ENCODE measurements at places on chromosomes 6 and 20.

GRCh38 chr6:51265426-51265825 is 446.8 kb downstream of the TFAP2B start:
- DNase-seq = no peak

DNA sequence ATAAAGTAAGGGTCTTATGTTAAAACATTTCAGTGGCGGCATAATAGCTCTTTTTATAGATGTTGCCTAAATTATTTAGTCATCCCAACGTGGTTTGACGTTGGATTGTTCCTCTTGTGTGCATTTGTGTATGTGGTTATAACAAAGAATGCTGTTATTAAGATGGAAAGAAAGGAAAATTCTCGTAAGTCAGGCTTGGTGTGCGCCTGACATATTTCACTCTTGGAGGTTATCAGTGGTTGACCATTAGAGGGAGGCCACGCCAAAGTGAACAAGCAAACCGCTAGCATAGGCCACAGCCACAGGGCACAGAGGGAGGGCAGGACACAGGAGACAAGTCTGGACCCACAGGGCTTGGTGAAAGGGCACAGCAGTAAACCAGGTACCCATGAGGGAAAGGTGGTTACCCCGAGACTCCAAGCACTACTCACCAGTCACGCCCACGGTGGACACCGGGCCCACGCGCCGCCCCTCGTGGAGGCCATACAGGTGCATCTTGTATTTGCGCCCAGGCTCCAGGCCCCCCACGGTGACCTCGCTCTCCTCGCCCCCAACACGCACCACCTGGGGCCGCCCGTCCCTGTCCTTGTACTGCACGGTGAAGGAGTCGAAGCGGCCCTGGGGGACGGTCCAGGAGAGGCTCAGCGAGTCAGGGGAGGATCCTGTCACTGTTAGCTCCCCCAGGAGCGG is 22.9 kb downstream of the CYP21A2 start:
- DNase-seq = no peak

- DNase-seq = no peak
Measured at GRCh38 chr20:23625236-23625964, 12.4 kb downstream of the CST3 start.

GRCh38 chr6:79082304-79082703 is 4.2 kb upstream of the PHIP start:
- no peak for DNase-seq

GRCh38 chr20:40679184-40679583 is 9.9 kb downstream of the MAFB start:
- no peak for DNase-seq

- DNase-seq = no peak
Measured at GRCh38 chr6:100488244-100488643, 23.5 kb upstream of the SIM1 start.

DNA sequence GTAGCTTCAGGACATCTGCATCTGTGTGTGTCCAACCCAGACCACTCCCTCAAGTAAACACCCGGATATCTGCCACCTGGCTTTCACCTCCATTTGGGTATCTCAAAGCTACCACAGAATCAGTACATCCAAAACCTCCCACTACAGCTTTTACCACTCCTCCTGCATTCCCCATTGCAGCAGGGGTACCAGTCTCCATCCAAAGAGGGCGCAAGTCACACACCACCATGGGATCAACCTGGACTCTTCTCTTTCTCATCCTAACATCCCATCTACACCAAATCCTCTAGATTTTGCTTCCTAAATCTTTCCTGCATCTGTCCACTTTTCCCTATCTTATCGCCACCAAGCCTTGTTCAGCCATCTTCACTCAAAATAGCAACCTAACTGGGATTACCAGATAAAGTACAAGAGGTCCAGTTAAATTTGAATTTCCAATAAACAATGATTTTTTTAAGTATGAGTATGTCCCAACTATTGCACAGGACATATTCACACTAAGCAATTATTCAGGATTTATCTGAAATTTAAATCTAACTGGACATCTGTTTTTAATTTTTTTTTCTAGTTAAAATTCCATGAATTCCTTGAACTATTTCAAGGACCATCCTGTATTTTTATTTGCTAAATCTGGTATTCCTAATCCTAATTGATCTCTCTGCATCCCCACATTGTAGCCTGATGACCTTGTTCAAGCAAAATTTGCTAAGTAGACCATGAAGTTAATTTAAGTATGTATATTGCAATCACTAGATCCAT is 164.3 kb upstream of the MLN start:
- DNase-seq = no peak

GRCh38 chr6:15170126-15170525 is 75.7 kb upstream of the JARID2 start:
- DNase-seq = no peak

- no peak for DNase-seq
Measured at GRCh38 chr6:167770291-167770955, 56.3 kb upstream of the AFDN start.

DNA sequence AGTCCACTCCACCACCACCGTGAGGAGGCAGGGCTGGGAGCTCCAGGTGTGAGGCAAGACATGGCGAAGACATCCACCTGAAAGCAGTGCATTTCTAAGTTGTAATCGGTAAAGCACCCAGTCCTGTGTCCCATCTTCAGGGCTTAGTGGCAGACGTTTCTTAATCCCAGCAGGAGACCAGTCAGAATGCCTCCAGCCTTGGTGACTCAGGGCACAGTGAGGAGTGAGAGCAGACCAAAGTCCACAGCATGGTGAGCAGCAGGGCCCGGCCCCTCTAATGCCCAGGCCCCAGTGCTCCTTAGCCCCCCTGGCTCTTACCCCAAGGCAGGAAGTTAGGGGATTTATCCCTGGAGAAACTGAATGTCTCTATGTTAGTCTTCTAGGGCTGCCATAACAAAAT is 183.9 kb downstream of the SYNDIG1 start:
- DNase-seq = no peak

- no peak for DNase-seq
Measured at GRCh38 chr6:131952886-131953509, 1.8 kb upstream of the CCN2 start.

DNA sequence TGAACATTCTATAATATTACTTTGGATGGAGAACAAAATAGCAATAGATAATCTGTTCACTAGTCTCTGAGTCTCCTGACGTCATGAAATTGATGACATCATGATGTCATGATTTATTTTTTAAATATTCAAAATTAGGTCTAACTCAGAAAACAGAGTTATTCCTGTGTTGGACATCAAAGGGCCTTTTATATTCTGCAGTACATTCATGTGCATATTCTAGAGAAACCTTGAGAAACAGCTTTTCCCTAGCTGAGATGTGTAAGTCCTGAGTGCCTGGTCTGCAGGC is 53.3 kb downstream of the MYB start:
- no peak for DNase-seq

GRCh38 chr20:4299773-4300172 is 284.4 kb upstream of the RNF24 start:
- no peak for DNase-seq

DNA sequence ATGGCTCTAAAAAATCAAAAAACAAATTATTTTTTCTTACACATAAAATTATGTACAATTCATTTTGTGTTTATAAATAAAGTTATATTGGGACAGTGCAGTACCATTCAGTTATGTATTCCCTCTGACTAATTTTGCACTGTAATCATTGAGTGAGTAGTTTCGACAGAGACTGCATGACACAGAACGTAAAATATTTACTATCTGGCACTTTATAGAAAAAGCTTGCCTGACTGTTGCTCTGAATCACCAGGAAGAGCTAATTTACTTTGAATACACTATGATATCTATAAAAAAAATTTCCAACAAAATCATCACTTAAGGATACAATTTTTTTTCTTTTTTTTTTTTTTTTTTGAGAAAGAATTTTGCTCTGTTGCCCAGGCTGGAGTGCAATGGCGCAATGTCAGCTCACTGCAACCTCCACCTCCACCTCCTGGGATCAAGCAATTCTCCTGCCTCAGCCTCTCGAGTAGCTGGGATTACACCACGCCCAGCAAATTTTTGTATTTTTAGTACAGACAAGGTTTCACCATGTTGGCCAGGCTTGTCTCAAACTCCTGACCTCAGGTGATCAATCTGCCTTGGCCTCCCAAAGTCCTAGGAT is 11.0 kb upstream of the KHDC1L start:
- no peak for DNase-seq

DNA sequence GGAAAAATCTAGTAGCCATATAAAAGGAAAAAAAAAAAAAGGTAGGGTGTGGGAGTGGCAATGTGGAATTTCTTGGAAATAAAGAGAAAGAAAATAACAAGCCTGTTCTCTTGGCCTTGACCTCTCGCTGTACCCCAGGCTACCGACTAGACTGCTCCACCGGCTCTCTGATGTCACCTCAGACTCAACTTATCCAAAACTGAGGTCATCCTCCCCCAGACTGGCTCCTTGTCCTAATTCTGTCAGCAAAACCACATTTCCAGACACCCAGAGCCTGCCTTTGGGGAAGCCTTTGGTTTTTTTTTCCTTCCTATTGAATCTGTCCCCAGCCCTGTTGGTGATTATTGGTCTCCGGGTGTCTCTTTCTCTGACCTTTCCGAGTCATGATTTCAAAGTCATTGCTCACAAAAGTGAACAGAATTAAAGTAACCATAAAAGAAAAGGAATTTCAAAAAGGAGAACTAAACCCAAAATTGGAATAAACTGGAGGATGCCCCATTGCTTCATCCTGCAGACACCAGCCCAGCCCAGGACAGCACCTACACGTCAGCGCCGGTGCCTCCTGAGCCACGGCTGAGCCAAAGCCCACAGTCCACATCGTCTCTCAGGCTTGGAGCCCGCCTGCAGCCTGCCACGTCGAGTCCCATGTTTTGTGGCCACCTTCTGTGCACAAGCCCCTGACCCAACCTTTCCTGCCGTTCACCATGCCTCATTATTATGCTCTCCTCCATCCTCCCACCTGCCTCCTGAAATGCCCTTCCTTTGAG is 170.7 kb downstream of the MYLK4 start:
- DNase-seq = no peak

- DNase-seq = no peak
Measured at GRCh38 chr20:4119854-4120209, 104.5 kb upstream of the RNF24 start.

DNA sequence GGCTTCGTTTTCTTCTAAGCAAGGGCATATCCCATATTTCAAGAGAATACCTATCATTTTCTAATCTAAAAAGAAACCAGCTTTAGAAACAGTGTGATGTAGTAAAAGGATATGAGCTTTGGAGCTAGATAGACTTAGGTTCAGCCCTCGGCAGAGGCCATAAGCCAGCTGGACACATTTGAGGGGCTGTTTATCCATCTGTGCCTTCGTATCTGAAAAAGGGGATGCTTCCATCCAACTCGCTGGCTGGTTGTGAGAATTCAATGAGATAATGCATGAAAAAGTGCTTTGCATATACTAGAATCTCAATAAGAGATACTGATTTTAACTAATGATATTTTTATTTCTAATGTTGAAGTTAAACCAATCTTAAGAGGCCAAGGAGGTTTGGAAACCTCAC is 58.0 kb downstream of the PRL start:
- DNase-seq = no peak

DNA sequence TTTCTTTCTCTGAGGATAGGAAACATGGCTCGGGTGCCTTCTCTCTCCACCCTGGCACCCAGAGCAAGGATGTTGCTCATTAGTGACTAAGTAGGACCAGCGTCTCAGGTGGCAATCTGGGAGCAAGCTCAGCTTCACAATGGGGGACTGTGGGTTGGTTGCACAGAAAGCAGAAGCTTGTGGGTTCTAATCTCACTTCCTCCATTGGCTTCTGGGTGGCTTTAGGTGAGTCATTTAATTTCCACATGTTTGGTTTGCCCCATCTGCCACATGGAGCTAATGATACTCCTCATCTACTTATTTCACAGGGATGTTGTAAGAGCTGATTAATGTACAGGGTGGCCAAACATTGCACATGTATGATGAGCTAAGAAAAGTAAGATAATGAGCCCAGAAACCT is 54.8 kb upstream of the AKIRIN2 start:
- DNase-seq = peak; percentile 45

DNA sequence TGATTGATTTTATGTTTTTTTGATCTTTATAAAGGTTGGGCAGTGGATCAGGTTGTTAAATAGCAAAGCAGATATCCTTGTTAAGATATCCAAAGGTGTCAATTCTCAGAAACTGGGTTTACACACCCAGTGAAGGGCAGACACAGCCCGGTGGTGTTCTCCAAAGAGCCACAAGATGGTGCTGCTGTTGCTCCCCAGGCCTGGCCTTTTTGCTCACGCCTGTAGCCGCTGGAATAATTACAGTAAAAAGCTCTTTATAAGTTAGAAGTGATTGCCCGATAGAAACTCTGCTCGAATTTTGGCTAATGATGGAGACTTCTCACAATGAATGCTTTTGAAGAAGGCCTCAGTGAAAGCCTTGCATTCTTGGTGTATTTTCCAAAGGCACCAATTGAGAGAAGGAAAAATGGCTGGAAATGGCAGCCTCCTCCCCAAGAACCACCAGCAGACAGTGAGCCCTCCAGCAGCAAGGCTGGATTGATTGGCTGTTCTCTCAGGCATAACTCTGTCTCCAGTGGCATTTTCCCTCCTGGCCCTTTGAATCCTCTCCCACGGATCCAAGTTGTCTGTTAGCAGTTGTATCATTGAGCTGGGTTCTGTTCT is 120.5 kb upstream of the CHD6 start:
- DNase-seq = peak; percentile 30

- DNase-seq = no peak
Measured at GRCh38 chr6:11146117-11146826, 34.7 kb upstream of the ERVFRD-1 start.

GRCh38 chr6:147447835-147448611 is 60.5 kb upstream of the SAMD5 start:
- no peak for DNase-seq

DNA sequence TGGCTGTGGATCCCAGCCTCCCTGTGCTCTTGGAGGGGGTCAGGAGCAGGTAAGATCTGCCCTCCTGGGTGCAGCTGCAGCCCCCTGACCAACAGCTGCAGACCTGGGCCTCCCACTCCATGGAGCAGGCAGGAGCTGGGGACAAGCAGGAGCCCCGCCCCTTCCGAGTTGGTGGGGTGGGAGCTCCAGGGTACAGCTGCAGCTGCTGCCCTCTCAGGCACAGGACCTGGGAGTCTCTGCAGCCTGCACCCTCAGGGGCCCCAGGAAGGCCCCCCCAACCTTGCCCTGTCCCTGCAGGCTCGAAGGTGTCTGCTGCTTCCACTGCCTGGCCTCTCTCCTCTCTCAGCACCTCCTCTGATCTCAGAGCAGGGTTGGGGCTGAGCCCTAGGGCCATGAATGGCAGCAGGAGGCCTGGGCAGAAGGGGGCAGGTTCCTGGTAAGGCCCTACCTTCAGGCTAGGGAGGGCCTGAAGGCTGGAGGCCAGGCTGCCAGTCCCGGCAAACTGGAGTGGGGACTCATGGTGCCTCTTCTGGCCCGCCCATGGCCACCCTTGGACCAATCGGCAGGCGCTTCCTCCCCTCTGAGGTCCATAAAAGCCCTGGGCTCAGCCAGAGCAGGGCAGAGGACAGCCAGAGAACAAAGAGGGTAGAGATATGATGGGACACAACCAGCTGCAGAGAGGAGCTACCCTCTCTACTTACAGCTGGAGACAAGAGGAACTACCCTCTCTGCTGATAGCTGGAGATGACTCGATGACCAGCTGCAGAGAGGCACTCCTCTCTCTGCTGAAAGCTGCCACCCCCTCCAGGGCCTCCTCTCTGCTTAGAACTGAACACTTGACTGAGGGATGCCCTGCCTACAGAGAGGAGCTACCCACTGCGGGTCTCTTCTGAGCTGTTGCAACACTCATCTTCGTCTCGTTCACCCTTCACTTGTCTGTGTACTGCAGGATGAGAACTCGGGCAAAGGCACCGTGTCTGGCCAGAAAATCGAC is 7.8 kb upstream of the PACSIN1 start:
- no peak for DNase-seq
